Mammary epithelial cell (primary cell): ENCODE measurements at places on chromosomes 1 and 21. TPM values are rescaled to one million over a fixed set of nuclear protein-coding genes. Genes with fewer than 3 reads are reported as not detected.
A peak's percentile ranks its signal among the peaks of the same experiment; 100 is the strongest.

Gene TMPRSS3
- not detected in 2 replicates for total RNA-seq

GRCh38 chr1:37888022-37888700 is 28.8 kb upstream of the MTF1 start:
- no peak for DNase-seq

GRCh38 chr1:168637350-168637991 is 61.1 kb downstream of the XCL1 start:
- DNase-seq, result peak; percentile 39

DNA sequence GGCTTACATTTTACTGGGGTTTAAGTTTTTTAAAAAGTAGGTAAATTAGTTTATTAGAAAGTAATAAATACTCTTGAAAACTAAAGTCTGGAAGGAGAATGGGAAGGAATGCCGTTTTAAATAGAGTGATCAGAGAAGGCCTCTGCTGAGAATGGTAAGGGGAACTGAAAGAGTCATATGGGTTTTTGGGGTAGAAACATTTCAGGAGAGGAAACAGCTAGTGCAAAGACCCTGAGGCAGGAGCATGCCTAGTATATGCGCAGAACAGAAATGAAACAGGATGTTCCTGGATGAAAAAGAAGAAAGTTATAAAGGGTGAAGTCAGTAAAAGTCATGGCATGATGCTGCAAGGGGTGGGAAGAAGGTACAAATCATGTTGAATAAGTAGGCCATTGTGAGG is 38.9 kb downstream of the ZC3H11B start:
- DNase-seq, result no peak

GRCh38 chr21:45607021-45607908 is 36.3 kb upstream of the PCBP3 start:
- no peak for DNase-seq

DNA sequence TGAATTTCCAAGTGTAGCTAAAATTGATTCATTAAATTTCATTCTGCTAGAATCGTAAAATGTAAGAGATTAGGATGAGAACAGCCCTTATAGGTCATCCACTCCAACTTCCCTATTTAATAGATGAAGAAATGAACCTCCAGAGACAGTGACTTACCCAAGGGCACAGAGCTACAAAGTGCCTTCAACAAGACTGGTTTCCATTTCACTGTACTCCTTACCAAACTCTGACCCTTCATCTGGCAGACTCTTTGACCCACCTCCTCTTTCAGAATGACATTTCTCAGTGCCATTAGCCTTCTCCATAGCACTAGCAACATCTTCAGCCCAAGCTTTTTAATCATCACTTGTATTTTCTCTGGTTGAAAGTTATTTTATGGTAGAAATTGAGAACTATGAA is 161.3 kb downstream of the NEK7 start:
- DNase-seq, result no peak
